ENCODE measurements at places on chromosomes 6 and 20.

GRCh38 chr6:143402721-143403336 is 47.7 kb downstream of the ADAT2 start:
- no peak for DNase-seq

DNA sequence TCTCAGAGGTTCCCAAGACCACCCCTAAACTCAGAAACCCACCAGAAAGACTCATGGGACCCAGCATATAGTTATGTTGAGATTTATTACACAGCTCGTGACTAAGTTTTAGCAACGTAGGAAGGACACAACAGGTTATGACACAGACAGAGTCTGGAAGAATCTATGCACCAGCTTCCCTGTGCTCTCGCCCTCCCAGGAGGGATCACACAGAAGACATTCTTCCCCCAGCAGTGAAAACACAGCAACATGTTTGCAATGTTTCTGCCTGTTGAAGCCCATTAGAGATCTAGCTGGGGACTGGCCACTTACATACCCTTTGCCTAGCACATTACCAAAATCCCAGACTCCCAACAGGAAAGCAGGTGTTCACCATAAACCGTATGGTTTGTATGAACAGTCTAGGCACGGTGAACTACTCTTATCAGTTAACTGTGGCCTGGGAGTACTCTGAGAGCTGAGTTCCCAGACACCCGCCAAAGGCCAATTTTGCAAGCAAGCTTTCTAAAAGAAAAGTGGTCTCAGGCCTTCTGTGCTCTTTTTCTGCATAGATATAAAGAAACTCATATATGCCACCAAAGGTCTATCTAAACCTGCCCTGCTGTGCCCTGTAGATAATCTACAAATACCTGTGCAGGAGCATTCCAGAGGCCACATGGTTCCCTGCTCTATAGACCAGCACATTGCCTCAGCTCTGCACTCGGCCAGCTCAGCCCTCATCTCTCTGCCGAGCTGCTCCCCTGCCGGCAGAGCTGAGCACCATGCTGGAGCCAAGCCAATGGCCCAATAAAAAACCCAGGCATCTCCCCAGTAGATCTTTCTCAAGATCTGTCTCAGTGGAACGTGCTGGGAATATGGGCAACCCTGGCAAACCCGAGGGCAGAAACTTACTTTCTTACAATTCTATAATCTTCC is 69.6 kb upstream of the SMIM28 start:
- DNase-seq, result no peak

- DNase-seq, result no peak
These were observed 41.3 kb downstream of the CDYL start for GRCh38 chr6:4817551-4817950.

DNA sequence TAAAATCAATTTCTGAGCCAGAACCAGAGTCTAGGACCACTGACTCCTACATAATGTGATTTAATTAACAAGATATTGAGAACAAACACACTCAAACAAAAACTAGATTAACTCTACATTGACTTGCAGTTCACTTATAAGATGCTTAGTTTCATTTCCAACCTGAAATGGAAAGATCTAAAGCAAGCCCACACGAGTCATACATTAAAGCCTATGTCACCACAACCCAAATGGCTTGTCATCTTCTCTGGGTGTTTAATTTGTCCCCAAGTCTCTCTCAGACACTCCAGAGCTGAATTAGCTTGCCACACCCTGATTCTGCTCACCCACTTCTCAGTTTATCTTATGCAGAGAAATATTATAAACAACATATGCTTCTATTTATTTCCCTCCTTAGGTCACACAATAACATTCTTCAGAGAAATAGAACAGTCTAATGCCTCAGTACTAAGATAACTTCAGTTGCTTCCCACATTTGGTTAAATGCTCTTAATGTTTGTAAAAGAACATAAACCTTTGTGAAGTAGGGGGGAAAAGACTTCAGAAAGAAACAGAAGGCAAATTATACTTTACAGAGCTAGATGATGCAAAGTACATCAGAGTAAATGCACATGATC is 8.8 kb upstream of the FBXO30 start:
- no peak for DNase-seq

DNA sequence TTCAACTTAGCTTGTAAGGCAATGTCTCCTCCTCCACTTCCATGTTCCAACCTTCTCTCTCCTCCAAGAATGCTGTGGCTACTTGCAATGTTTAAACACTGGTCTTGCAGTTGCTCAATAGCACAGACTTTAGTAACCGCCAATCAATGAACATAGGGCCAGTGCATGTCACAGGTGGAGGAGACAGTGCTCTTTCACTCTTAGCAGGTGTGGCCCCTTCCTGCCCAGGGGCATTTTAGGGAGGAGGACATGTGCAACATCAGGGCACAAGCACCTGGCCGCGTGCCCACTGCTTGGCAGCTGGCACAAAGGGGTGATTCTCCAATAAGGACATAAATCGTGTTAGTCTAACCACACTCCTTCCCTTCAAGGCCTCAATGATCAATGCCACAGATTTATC is 41.3 kb downstream of the ADGRF1 start:
- no peak for DNase-seq

- DNase-seq, result no peak
These were observed 66.7 kb downstream of the CD164 start for GRCh38 chr6:109315341-109316110.

GRCh38 chr20:4765681-4766080 is 44.0 kb downstream of the PRND start:
- DNase-seq, result no peak

GRCh38 chr6:20631549-20631924 is 97.3 kb downstream of the CDKAL1 start:
- no peak for DNase-seq

DNA sequence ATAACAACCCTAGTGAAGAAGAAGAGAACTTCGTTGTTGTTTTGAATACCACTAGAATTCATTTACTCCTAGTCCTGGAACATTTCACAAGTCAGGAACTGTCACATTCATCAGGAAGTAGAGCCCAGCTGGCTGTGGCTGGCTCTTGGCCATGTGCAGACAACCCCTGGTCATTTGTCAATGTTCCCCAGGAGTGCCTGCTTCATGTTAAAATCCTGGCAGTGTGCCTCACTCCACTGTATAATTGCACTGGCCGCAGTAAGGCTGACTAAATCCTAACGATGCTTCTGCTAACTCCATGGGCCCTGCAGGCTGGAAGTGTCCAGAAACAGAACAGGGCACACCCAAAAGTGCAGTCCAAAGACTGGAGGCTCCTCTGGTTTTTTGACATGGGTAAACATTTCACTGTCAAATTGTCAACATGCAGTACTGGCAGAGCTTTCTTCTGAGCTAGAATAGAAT is 41.5 kb upstream of the ADGRF1 start:
- no peak for DNase-seq

DNA sequence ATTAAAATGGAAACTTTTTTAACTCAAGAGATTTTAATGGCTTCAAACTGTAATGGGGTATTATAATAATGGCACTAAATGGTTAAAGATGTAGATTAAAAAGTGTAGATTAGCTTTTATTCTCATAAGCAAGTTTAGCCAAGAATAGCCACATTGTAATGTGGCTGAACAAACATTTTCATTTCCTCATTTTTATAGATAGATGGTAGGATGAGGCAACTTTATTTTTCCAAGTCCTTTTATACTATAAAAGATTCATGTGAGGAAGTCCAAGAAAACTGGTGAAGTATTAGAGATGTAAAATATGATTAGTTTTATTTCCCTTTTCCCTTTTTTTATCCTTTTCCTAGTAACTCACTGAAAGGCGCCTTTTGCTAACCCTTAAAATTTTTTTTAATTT is 88.8 kb downstream of the ATRN start:
- no peak for DNase-seq

DNA sequence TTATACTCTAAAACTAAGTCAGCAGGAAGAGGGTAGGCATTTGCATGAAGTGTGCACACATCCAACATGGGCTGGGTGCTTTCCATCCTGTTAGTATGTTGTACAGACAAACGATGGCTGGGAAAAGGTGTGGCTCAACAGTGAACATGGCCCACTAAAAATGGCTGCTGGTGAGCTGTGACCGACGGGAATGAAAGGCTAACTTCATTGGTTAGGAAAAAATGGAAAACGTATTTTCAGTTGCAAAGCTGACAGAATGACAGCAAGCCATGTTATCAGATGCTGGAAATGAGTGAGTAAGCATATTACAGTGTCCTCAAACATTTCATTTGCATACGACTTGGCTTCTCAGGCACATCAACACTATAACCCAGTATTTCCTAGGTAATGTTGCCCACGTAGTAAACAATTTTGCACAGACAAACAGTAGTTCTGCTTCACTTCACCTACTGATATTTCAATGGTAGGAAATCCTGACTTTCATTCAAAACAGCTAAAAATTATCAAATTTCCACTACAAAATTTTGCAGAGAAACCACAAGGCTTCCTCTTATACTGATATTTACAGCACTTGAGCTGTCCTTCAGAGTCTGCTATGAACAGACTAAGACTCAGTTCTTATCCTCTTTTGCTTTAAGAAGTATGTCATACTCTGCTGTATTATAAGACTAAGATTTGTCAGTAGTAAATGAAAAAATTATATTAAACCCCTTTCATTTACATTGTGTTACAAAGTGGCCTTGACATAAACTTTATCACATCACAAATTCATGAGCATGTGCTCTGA is 98.9 kb downstream of the IRF4 start:
- no peak for DNase-seq

GRCh38 chr6:130020073-130020906 is 1.9 kb downstream of the L3MBTL3 start:
- peak; percentile 40 for DNase-seq

- no peak for DNase-seq
These were observed 5.1 kb downstream of the BEND3 start for GRCh38 chr6:107110200-107110599.

- no peak for DNase-seq
These were observed 119.1 kb upstream of the ADGRF1 start for GRCh38 chr6:47161176-47161687.

- no peak for DNase-seq
These were observed 7.8 kb downstream of the PANK2 start for GRCh38 chr20:3896853-3897583.

GRCh38 chr6:127917766-127918165 is 16.9 kb upstream of the THEMIS start:
- DNase-seq, result no peak

- no peak for DNase-seq
These were observed 143.9 kb upstream of the RALGAPA2 start for GRCh38 chr20:20856306-20856705.

DNA sequence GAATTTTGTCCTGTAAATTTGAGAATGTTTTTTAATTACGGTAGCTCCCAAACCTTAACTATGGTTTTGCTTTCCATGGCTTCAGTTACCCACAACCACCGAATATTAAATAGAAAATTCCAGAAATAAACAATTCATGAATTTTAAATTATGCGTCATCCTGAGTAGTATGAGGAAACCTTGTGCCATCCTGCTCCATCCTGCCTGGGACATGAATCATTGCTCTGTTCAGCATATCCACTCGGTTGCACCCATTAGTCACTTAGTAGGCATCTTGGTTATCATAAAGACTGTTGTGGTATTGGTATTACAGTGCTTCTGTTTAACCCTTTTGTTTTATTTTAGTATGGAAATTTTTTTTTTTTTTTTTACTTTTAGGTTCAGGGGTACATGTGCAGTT is 39.7 kb downstream of the KCNS1 start:
- no peak for DNase-seq

GRCh38 chr6:56096541-56096940 is 150.8 kb downstream of the COL21A1 start:
- DNase-seq, result no peak

- DNase-seq, result no peak
These were observed 56.1 kb upstream of the CST7 start for GRCh38 chr20:24892931-24893330.

DNA sequence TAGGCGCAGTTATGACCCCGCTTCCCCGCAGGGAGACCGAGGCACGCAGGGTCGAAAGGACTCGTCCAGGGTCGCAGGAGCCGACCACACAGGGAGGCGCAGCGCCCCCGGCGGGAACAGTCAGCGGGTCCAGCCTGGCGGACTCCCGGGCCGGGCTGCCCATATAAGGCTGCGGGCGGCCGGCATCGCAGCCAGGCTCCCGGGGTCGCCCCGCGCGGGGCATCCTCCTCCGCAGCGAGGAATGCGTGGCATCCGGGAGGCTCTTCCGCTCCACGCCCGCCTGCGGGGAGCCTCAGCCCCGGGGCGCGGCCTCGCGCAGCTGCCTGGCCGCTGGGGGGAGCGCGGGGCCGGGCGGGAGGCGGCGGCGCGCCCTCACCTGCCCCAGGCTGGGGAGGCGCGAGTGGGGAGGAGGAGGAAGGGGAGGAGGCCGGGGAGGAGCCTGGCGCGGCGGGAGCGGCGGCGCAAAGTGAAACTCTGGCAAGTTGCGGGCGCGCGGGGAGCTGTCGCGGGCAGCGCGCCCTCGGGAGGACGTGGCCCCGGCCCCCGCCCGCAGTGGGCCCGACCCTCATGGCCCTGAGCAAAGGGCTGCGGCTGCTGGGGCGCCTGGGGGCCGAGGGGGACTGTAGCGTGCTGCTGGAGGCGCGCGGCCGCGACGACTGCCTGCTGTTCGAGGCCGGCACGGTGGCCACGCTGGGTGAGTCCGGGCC is at the start of gene SYNJ2:
Gene SYNJ2 (plus strand): TSS at position 469 of the 707 bp plus-strand sequence. CDS start 99 bp downstream, at position 568.
- DNase-seq, result peak; percentile 29

GRCh38 chr6:137949686-137950390 is 82.8 kb downstream of the TNFAIP3 start:
- no peak for DNase-seq

DNA sequence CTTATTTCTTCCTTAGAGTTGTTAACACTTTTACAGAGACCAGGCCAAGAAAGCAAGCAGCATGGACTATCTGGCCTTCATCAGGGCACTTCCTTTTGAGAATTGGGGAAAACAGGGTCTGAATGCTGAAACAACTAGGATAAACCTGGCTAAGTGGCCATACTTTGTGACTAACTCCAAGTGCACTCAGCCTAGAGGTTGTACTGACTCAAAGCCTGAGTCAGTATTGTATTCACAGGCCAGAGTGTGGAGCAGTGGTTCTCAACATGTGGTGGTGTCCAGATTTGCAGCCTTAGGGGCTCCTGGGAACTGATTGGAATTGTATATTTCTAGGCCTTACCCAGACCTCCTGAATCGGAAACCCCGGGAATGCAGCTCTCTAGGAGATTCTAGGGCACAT is 20.1 kb downstream of the SEC23B start:
- no peak for DNase-seq

DNA sequence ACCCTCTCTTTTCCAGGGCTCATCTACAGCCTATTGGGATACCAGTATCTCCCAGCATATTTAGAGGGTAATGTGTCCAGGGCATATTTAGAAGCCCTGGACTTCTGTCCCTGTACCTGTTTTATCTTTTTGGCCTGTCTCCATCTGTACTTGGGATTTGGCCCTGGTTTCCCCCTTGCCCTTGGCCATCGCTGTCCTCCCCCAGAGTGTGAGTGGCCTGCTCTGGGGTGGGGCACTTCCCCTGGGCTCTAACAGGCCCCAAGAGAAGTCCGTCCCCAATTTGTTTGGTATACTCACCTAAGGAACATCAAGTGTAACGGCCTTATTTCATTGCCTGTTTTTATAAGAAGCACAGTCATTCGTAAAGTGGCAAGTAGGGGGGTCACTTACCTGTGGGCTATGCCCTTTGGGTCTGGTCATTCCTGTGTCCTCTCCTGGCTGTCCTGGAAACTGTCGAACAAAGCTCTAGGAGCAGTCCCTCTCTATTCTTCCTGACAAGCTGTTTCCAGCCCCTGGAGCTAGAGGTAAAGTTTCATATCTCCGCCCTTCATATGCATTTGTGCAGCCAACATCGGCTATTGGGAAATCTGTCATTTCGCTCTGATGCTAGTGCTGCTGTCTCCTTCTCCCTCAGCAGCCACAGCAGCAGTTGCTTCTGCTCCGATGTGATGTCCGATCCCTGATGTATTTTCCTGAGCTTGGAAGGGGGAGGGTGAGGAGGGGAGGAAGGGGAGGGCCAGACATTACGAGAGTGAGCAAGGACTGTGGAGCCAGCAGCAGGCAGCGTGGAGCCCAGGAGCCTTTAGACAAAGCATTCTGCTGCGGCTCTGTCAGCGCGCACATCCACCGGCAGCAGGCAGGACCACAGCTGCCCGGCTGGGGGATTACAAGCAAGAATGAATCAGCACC is 83.4 kb downstream of the TCP11 start:
- no peak for DNase-seq
